ENCODE measurements at places on chromosomes 1 and 21.
A peak's percentile ranks its signal among the peaks of the same experiment; 100 is the strongest.

GRCh38 chr1:163477276-163477830, 155.6 kb downstream of the NUF2 start:
- DNase-seq = no peak

DNA sequence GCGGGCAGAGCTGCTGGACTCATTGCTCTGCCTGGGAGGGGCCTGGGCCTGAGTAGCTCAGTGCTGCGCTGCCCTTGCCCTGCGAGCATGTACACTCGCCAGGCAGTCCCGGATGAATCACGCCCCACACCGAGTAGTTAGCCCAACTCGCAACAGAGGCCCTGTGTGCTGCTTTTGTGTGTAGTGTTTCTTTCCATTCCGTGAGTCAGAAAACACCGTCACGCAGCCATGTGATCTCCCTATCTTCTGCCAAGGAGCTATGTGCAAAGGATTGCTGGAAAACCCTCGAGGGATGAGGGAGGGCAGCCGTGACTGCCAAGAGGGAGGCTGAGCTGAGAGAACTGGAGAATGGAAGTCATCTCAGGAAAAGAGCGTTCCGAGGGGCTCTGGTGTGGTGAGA, 37.3 kb downstream of the NENF start:
- no peak for DNase-seq

DNA sequence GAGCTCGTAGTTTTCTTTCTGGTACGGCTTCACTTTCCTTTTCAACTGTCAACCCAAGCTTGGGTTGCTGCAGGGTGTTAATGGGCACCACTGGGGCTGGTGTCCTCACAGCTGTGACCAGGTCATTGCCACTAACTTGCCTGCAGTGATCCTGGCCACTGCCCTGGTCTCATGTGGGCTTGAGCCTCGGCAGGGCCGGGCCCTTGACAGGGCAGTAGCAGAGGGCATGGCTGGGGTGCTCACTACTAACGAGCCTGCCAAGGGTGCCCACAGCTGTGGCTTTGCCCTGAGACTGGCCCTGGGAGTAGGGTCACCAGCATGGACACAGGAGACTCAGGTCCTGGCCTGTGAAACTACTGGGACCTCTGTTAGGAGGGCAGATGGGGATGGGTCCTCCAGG, 31.5 kb upstream of the GNPAT start:
- no peak for DNase-seq

- peak; percentile 19 for DNase-seq
Observed at GRCh38 chr1:226763905-226764264, 24.8 kb upstream of the ITPKB start.

- no peak for DNase-seq
Observed at GRCh38 chr1:34547046-34547674, 207.7 kb upstream of the GJB5 start.

Measured in activated T-cell treated with anti-CD3 and anti-CD28 coated beads for 48 hours (primary cell).